ENCODE measurements at places on chromosomes 2 and 18.

- DNase-seq, result no peak
These were observed 678.8 kb downstream of the DCC start for GRCh38 chr18:53018791-53019190.

GRCh38 chr2:241082341-241083090 lies 19.6 kb downstream of the MTERF4 start:
- DNase-seq, result no peak

DNA sequence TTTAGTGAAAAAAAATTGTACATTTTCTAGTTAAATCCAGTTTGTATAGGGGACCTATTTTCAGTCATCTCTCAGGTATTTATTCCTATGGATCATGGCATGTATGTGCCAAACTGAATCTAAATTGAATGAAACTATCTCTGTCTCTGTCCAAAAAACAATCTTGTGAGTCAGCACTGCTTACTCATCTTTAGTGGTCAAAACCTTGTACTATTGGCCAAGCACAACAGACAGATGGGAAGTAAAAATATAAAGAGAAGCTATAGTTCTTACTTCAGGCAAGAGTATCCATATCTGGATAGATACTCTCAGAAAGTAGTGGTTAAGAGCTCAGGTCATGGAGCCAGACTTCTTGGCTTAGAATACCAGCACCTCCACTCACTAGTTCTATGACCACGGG lies 76.0 kb upstream of the KLHL14 start:
- DNase-seq, result no peak

GRCh38 chr2:54672590-54673456 lies 50.6 kb upstream of the EML6 start:
- no peak for DNase-seq

- no peak for DNase-seq
These were observed 43.9 kb upstream of the CYBRD1 start for GRCh38 chr2:171478345-171478744.

GRCh38 chr2:156005999-156006712 lies 326.4 kb downstream of the NR4A2 start:
- DNase-seq, result no peak

DNA sequence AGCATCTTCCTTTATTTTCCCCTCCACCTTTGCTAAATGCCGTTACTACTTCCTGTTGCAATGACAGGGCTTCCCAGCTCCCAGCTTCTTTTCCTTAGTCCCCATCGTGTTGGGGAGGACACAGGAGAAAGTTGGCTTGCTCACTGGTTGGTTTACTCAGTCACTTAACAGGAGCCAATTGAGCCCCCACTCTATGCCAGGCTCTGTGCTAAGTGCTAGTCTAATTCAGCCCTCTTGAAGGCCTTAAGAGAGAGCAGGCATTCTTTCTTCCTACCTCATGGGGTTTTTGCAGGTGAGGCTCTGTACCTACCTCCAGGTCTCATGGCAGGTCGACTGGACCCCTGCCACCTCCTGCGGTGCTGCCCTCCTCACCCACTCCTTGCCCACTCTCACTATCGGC lies 20.1 kb downstream of the TANC1 start:
- no peak for DNase-seq

GRCh38 chr18:73752965-73753364 lies 394.7 kb downstream of the FBXO15 start:
- DNase-seq, result no peak

- no peak for DNase-seq
These were observed 59.6 kb downstream of the SPIRE1 start for GRCh38 chr18:12598181-12598930.

- no peak for DNase-seq
These were observed 422.7 kb upstream of the CDH20 start for GRCh38 chr18:60910534-60910933.

DNA sequence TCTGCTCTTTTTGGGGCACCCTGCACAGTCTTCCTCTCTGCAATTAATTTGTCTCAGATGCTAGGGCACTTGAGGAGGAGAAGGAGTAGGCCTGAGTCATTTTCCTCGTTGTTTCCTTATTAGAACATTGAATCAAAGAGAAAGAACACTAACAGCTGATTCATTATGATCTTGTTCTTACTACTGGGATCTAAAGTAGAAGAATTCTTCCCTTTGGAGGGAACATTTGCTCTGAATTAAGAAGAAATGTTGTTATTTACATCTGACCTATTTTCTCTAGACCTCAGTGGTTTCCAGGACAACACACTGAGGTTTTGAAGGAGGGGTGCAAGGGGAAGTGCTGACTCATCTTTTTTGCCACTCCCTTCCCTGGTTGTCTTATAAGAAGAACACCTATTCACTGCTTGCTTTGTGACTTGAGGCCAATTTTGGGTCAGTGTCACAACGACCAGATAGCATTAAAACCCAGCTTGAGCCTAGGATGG lies 24.3 kb upstream of the STAT1 start:
- DNase-seq, result no peak

GRCh38 chr18:48038636-48039035 lies 108.2 kb upstream of the SMAD2 start:
- DNase-seq, result no peak

GRCh38 chr2:83471655-83472054 lies 987.4 kb downstream of the SUCLG1 start:
- DNase-seq, result no peak

DNA sequence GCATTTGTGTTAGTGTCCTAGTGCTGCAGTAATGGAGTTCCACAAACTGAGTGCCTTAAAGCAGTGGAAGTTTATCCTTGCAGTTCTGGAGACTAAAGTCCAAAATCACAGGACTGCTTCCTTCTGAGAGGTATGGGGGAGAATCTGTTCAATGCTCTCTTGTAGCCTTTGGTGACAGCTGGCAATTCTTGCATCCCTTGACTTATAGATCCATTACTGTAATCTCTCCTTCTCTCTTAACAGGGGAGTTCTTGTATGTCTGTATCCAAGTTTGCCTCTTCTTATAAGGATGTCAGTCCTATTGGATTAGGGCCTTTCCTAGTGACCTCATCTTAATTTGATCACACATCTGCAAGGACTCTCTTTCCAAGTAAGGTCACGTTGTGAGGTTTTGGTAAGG lies 69.9 kb downstream of the XRCC5 start:
- DNase-seq, result no peak

- no peak for DNase-seq
These were observed 54.9 kb downstream of the AKAIN1 start for GRCh38 chr18:5142131-5142530.

- no peak for DNase-seq
These were observed 28.0 kb upstream of the SETBP1 start for GRCh38 chr18:44652722-44653121.

- no peak for DNase-seq
These were observed 25.6 kb downstream of the ANKMY1 start for GRCh38 chr2:240532031-240532775.

DNA sequence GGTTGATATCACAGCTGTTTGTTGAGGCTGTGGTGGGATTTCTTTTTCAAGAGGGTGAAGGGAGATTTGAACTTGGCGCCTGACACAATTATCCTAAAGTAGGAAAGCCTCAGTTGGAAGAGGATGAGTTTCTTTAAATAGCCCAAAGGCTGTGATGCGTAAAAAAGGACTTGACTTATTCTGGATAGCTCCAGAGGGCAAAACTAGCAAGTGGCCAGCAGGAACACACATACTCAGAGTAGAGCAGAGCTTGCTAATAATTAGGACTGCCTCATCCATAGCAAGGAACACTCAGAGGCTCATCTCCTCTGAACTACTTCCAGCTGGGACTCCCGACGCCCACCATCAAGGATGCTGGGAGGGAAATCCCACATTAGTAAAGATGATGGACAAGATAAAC lies 74.0 kb downstream of the AFF3 start:
- DNase-seq, result no peak

DNA sequence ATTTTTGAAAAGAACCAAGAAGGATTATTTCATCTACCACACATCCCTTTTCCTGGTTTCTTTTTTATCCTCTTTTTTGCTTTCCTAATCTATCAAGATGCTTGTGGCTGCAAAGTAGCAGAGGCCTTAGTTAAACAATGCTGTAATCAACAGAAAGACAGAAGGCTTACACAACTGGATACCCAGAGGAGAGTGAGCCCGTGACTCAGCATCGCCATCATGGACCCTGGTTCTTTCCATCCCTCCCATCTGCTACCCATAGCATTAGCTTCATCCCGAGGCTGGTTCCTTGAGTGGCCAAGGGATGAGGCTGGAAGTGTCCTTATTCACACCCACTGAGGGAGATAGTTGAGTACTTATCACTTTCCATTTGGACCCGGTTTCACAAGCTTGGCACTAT lies 7.5 kb upstream of the HAAO start:
- no peak for DNase-seq
